ENCODE measurements at places on chromosomes 6 and 20.

GRCh38 chr6:91081452-91082067 lies 494.7 kb upstream of the MAP3K7 start:
- peak; percentile 45 for DNase-seq

- no peak for DNase-seq
Observed at GRCh38 chr6:89298680-89299465, 16.2 kb downstream of the GABRR2 start.

GRCh38 chr6:169425628-169426370 lies 172.2 kb upstream of the THBS2 start:
- DNase-seq: no peak

DNA sequence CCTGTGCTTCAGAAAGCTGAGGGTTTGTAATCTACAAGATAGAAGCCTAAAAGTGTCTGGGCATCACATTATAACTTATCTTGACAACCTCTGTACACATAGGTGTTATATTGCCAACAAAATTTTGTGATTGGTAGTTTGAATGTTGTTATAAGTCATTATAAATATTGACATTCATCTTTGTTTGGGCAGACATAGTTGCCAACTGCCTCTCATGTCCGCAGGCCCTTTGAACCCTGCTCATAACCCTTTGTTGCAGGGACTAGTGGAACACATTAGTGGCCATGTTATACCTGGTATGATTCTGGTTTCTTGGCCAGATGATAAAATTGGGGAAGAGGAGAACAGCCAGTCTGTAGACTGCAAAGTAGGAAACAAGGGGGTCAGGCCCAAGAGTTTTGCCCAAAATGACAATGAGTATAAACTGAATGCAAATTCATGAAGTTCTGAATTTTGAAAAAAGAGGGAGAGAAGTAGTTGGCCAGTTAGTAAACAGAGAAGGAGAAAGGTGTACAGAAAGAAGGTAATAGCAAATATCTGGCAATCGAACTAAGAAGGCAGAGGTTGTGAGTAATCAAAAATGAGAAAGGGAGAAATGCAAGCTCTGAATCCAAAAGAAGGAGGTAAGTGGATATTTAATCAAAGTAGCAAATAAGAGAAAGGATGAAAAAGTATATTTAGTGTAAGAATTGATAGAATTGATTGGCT lies 21.6 kb upstream of the LMBRD1 start:
- DNase-seq: no peak

- DNase-seq: no peak
Observed at GRCh38 chr6:45901767-45902650, 113.7 kb downstream of the CLIC5 start.

DNA sequence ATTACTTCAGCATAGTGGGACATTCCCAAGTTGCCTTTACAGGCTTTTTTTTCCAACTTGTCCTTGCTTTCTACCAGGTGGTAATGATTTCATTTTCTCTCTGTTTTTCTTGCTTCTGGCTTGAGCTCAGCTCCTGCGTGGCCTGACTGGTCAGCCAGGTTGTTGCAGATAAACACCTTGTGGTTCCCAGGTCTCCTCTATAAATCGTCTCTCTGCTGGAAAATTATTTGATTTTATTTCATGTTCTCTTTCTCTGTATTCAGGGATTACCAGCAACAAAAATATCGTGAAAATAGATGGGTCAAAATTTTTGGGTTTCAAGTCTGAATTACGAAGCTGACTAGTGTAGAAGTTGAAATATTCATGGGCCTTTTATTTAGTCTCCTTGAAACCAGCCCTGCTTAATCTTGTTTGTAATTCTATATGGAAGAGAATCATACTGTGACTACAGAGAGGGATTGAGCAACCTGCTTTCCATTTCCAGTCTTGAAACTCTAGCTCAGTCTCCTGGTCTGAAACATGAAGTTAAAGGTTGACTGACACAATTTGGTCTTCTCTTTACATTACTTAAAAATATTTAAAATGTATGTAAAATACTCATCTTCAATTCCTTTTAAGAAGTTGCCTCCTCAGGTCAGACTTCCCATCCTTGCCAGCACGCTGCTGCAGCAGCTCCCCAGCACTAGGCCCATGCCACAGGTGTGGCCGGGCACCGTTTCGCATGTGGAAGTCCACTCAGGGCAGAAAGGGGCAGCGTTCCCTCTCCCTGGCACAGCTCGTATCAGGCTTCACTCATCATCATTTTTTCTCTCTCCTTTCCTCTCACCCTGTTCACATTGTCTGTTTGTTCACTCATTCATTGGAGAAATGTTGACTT lies 7.1 kb downstream of the DUSP22 start:
- DNase-seq: no peak

- DNase-seq: no peak
Observed at GRCh38 chr6:53014744-53015143, 19.7 kb upstream of the GSTA4 start.

- DNase-seq: no peak
Observed at GRCh38 chr6:35370124-35370741, 27.9 kb downstream of the PPARD start.

GRCh38 chr6:134477991-134478635 lies 160.2 kb upstream of the SGK1 start:
- DNase-seq: no peak

- no peak for DNase-seq
Observed at GRCh38 chr6:195861-196360, 96.4 kb upstream of the DUSP22 start.

- DNase-seq: no peak
Observed at GRCh38 chr6:129320892-129321291, 389.1 kb downstream of the ARHGAP18 start.

DNA sequence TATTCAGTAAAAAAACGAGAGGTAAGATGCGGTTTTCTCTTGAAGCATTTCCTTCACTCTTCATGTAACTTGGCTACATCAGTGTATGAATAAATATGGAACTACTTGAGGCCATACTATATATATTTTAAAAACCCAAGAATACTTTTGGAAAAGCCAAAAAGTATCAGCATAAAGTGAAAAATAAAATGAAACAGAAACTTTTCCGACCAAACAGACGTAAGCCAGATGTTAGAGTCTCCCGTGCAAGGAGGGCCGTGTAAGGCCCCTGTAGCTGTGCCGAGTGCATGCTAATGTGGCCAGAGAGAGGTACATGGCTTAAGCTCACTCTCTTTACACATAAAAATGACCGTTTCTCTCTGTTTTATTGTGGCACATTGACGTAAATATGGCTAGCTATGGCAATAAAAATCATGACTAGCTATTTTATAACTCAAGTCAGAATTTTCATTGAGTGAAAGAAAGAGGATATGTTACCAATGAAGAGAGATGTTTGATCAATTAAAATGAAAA lies 140.1 kb upstream of the GMDS start:
- no peak for DNase-seq

GRCh38 chr20:9440892-9441291 lies 73.5 kb upstream of the LAMP5 start:
- no peak for DNase-seq

- no peak for DNase-seq
Observed at GRCh38 chr6:9657994-9658393, 756.9 kb downstream of the TFAP2A start.

- no peak for DNase-seq
Observed at GRCh38 chr6:2616811-2617210, 133.9 kb downstream of the MYLK4 start.

GRCh38 chr6:75171567-75171966 lies 34.3 kb downstream of the COL12A1 start:
- DNase-seq: no peak

DNA sequence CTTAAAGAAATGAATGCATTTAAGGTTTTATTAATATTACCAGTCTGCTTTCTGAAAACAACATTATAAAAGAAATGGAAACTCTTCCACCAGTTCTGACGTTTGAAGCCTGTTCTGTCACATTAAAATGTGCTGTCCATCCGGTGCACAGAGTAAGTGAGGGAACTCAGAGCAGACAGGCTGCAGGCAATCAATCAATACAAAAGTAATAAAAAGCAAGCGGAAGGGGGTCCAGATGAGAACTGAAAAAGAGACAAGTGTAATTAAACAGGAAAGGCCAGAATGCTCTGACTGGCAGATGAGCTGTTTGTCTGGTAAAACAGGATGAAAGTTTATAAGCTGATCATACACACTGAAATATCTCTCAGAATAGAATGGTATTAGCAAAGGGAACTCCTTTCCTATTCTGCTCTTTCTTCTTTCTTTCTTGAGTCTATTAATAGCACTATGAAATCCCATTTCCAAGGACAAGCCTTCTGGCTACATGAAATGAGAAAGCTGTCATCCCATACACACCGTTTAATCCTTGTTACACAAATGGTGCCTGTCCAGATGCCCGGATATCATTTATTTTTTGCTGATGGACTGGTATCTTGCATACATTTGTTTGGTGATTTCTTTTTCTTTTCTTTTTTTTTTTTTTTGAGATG lies 94.3 kb downstream of the RAMACL start:
- DNase-seq: no peak

DNA sequence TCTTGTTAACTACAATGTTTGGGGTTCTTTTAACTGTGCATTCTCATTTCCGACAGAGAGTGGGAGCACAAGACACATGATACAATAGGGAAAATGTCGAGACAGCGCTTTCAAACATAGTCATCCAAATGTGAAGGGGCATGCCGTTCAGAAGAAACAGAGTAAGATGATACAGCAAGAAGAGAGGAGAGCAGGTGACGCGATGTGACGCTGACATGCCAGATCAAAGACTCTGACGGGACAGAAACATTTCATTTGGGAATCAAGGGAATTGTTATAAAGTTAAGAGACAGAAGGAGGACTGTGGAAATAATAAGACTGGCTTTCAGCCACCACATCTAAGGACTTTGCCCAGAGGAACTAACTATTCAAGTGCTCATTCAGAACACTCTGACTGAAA lies 117.4 kb downstream of the FAXC start:
- no peak for DNase-seq

DNA sequence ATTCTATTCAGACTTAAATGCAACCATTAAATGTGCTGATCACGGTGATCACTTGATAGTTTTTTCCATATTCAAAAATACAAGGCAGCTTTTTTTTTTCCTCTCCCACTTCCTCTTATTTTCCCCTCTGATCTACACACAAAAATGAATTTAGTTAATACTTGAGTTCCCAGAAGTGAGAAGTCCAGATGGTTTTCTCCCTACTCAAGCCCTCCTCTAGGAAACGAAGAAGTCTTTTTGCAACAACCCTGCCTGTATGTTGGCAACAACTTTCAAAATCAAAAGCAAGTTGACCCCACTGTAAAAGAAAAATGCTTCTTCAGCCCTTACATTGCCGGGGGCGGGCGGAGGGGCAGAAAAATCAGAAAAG lies 24.3 kb downstream of the ARHGAP18 start:
- no peak for DNase-seq

- DNase-seq: no peak
Observed at GRCh38 chr6:114586298-114586697, 243.5 kb upstream of the HS3ST5 start.

DNA sequence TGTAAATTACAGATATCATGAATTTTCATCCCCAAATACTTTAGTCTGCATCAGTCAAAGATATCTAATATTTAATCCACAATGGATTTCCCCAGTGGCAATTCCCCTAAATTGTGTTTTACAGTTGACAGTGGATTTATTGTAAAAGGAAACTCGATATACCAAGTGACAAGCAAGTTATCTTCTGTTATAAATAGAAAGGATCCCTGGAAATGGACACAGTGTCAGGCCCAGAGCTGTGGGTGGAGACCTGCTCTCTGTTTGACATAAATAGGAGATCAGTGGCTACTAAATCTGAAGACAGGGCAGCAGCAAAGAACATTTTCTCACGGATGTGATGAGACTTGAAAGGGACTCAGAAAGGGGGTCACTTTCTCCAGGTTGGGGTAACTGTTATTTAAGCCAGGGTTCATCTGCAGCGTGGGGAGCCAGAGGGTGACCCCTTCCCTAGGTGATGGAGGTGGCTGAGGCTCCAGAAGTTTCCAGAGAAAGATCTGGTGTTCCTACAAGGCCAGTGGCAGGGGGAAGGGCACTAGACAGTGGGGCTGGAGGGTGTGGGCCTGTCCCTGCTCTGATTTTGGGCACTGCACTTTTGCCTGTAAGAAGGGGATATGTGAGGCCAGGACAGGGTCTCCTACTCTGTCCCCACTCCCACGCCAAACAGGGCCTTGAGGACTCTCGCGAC lies 12.3 kb upstream of the FAM110A start:
- no peak for DNase-seq

DNA sequence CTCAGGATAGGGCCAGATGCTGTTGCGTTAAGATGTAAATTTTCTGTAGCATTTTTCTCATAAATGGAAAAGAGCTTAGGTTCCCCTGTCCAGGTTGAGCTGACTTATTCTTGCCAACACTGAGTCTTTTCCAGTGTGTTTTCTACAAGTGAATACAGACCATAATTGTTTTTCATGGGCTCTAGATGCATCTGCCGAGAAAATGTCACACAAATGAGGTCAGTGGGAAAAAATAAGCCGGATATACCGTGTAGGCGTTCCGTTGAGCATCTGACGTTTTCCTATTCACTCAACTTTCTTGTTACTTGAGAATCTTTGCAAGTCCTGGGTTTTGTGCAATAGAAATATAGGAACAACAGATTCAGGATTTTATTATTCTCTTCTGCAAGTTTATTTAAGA lies 582.9 kb upstream of the CDH4 start:
- no peak for DNase-seq

DNA sequence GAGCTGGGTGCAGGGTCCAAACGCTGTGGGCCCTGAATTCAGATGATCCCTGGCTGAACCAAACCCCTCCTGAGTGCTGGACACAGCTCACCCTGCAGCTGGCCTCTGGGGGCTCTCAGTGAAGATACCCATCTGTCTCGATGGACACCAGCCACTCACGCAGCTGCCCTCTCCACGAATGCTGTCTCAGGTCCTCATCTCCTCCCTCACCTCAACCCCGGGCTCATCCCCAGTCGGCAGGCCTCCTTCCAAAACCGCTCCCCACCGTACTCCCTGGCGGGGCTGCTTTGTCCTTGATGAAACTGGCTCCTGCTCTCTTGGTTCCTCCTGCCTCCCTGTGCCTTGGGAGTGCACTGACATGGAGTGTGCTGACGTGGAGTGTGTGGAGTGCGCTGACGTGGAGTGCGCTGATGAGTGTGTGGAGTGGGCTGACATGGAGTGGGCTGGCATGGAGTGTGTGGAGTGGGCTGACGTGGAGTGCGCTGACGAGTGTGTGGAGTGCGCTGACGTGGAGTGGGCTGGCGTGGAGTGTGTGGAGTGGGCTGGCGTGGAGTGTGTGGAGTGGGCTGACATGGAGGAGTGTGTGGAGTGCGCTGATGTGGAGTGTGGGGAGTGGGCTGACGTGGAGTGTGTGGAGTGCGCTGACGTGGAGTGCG lies 4.1 kb upstream of the YTHDF1 start:
- no peak for DNase-seq
